Endothelial cell of coronary artery (primary cell): ENCODE measurements at places on chromosomes 3 and 15. TPM values are rescaled to one million over a fixed set of nuclear protein-coding genes. Genes with fewer than 3 reads are reported as not detected.

Gene MST1
- 1.7 and 3.9 TPM in 2 replicates for total RNA-seq

Gene EIF4E3
- total RNA-seq, result 1.0 and 1.3 TPM in 2 replicates

Gene DAZL
- not detected in 2 replicates for total RNA-seq

Gene TNK2
- 10.3 and 14.9 TPM in 2 replicates for total RNA-seq

Gene LYZL4
- 0.18 TPM in 1 of 2 replicates, not detected in the other for total RNA-seq

Gene SLC6A20
- not detected in 2 replicates for total RNA-seq

Gene ABHD10
- total RNA-seq, result 27.9 and 30.2 TPM in 2 replicates

Gene GRAMD1C
- 16.2 and 22.1 TPM in 2 replicates for total RNA-seq

Gene IL17RE
- 0.18 and 0.19 TPM in 2 replicates for total RNA-seq

Gene FBN1
- total RNA-seq, result 116 and 315 TPM in 2 replicates

Gene C3orf49
- total RNA-seq, result not detected in 2 replicates

Gene CAND2
- 1.1 and 3.9 TPM in 2 replicates for total RNA-seq

Gene PCOLCE2
- total RNA-seq, result 0.27 and 13.6 TPM in 2 replicates

Gene MYL3
- total RNA-seq, result not detected in 2 replicates

Gene WDR49
- 0.27 TPM in 1 of 2 replicates, not detected in the other for total RNA-seq

Gene MYD88
- total RNA-seq, result 12.1 and 12.8 TPM in 2 replicates

Gene STAC
- total RNA-seq, result 0.18 and 0.75 TPM in 2 replicates

Gene AADACL2
- total RNA-seq, result not detected in 2 replicates

Gene FGF12
- 0.28 and 1.1 TPM in 2 replicates for total RNA-seq

Gene CCDC9B
- 26.2 and 75.5 TPM in 2 replicates for total RNA-seq

Gene APPL1
- total RNA-seq, result 32.9 and 38.4 TPM in 2 replicates

Gene NEIL1
- total RNA-seq, result 9.4 and 10.8 TPM in 2 replicates

Gene HRG
- total RNA-seq, result not detected in 2 replicates

Gene CCRL2
- total RNA-seq, result 4.7 and 4.9 TPM in 2 replicates

Gene KAT2B
- total RNA-seq, result 6.1 and 9.5 TPM in 2 replicates

Gene TGM4
- 0.09 TPM in 2 replicates for total RNA-seq

Gene FOXL2
- total RNA-seq, result under 0.01 and 0.19 TPM in 2 replicates

Gene OCA2
- total RNA-seq, result not detected in 2 replicates

Gene HAUS2
- total RNA-seq, result 24.5 and 27.2 TPM in 2 replicates

Gene ACAD9
- 34.9 and 41.0 TPM in 2 replicates for total RNA-seq

Gene HIGD2B
- total RNA-seq, result not detected in 2 replicates

Gene ADAMTS9
- 31.2 and 159 TPM in 2 replicates for total RNA-seq
